ENCODE measurements at places on chromosomes 1 and 21. TPM values are rescaled to one million over a fixed set of nuclear protein-coding genes. Genes with fewer than 3 reads are reported as not detected.

- DNase-seq = no peak
Observed at GRCh38 chr1:81305997-81306452, 494.7 kb upstream of the ADGRL2 start.

The ACTL8 gene
- total RNA-seq = not detected

- no peak for DNase-seq
Observed at GRCh38 chr1:20229171-20229570, 42.9 kb upstream of the PLA2G2C start.

DNA sequence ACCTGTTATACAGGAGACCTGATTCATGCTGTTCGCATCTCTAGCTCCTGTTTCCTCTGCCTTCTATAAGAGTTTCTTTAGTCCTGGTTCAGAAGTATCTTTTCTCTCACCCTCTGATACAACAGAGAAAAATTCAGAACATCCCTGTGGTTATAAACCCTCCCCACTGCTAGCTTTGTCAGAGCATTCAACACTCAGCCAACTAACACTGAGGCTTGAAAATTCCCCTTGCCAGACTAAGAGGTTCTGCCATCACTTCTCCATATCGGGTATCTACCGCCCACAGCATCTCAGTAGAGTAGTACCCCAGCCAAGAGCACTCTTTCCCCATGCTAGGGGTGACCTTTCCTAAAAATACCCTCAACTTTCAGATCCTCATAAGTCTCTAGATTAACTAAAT lies 19.6 kb upstream of the PIK3R3 start:
- DNase-seq = no peak

DNA sequence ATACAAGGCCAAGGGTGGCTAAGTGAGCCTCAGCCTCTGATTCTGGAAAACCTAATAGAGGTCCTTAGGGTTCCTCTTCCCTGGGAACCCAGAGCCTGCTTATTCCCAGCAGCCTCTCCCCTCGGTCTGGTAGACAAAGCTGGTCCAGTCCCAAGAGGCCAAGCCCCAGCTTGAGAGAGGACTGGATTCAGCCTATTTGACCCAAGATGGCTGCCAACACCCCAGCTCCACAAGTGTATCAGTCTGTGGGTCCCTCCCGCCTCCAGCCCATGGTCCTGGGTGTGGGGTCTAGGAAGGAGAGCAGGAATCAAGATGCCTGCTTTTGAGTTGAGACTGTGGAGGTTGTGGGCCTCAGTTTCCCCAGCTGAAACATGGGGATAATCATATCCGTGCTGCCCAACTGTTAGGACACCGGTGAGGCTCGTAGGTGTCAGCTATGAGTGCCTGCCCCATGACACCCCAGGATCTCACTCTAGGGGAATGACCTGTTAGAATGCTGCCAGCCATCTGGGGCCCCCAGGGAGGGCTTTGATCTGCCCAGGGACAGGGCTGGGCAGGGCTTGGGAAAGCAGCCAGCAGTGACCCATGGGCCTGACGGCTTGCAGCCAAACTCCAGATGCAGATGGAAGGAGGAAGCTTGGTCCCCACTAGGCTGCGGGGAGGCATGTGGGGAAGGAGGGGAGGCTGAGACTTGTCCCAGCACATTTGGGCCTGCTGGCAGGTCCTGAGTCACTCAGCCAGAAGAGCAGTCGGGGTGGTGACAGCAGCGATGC lies 45.4 kb downstream of the NUAK2 start:
- no peak for DNase-seq

DNA sequence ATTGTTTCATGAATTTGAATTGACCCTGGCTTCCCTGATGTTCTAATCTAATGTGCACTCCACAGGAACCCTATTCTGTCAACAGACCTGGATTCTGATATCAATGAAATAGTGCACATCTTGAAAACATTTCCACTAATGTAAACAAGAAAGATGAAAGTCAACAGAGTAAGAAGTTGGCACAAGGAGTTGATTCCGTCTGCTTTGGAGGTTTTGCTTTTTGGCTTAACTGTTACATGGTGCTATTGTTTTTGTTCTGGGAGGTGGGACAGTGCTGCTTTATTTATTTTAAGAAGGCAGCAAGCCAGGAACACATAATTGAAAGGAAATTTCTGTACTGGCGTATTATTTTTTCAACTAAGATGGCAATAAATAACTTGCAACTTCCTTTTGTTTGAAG lies 73.3 kb downstream of the LEPR start:
- no peak for DNase-seq

DNA sequence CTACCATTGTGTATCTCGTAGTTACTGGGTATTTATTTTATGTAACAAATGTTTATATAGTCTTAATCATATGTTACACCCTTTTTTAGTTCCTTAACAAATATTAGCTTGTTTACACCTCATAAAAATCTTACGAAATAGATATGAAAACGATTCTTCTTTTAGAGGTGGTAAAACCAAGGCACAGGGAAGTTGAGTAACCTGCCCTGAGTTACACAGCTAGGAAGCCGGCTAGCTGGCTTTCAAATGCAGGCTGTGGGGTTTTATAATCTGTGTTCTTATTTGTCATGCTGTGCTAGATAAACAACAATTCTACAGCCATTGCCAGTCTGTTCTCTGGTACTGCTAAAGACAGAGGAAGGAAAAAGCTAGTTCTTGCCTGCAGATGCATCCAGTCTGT lies 109.6 kb downstream of the NOS1AP start:
- DNase-seq = no peak

The RIT1 gene
- total RNA-seq = 26.2 TPM

The NOC2L gene
- total RNA-seq = 39.0 TPM

GRCh38 chr1:87333692-87334347 lies 5.1 kb downstream of the LMO4 start:
- no peak for DNase-seq

DNA sequence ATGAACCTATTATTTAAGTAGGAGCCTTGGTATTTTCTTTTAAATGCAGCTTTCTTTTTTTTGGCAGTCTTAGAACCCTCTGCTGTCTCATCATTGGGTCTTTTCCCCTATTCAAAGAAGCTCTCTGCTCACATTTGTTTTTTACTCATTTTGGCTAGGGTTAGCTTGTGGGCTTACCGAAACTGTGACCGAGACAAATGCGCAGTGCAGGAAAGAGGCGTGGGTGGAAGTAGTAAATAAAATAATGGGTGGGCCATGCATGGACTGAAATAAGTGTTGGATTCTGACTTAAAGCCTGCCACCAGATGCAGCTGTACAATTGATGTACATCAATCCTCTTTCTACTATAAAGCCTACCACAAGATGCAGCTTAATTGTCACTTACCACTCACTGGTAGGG lies 14.7 kb downstream of the XPR1 start:
- DNase-seq = no peak

DNA sequence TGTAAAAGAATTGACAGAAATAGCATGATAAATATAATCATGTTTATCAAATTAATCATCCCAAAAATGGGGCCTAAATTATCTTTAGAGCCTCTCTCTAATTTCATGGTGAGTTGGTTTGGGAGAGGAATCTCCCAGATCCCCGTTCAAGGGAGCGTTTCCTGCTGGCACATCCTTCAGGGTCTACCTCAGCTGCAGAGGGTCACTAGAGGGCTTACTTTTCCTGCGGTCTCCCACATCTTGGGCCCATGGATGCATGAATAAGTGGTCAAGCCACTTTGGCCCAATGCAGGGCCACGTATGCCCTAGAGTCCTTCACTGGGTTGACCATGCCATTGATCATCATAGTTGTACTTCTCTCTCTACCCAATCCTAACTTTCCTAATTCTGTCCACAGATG lies 164.1 kb downstream of the USP25 start:
- no peak for DNase-seq

GRCh38 chr1:161258439-161259344 lies at the start of gene PCP4L1:
PCP4L1 (plus strand) TSS chr1:161258745; CDS start chr1:161258975, 230 bp downstream.
- no peak for DNase-seq

- DNase-seq = no peak
Observed at GRCh38 chr1:46757956-46758528, 39.1 kb upstream of the EFCAB14 start.

The NTMT2 gene
- 2.0 TPM for total RNA-seq

GRCh38 chr1:65490231-65491009 lies 70.0 kb downstream of the LEPR start:
- DNase-seq = no peak

The LINGO4 gene
- total RNA-seq = 0.43 TPM

GRCh38 chr1:200885623-200886402 lies 8.9 kb upstream of the INAVA start:
- DNase-seq = no peak

- peak; percentile 63 for DNase-seq
Observed at GRCh38 chr1:208029381-208030287, 118.7 kb upstream of the CD34 start.

DNA sequence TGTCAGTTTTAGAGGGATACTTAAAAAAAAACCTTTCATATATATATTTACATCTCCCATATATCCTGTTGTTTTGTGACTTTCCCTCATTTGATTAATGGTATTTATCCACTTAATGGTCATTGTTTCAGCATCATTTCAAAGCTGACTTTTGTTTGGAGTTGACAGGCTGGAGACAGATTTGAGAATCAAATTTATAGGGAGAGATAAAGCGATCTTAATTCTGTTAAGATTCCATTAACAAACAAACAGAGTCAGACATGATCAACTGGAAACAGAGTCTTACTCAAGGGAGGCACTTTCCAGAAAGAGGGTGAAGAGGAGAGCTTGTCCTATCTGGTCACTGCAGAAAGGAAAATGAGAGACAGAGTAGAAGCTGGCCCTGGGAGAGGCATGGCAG lies 283.4 kb downstream of the TTLL7 start:
- no peak for DNase-seq

- DNase-seq = no peak
Observed at GRCh38 chr1:215890438-215890837, 323.3 kb downstream of the KCTD3 start.

The TMPRSS2 gene
- not detected for total RNA-seq

The SPRR2D gene
- not detected for total RNA-seq

The TTC3 gene
- 62.1 TPM for total RNA-seq

- no peak for DNase-seq
Observed at GRCh38 chr1:95701450-95702173, 467.6 kb downstream of the RWDD3 start.

GRCh38 chr1:181485287-181486097 lies 2.2 kb downstream of the CACNA1E start:
- DNase-seq = peak; percentile 75

The TRIM67 gene
- total RNA-seq = 0.24 TPM

- no peak for DNase-seq
Observed at GRCh38 chr1:28663871-28664470, 4.6 kb upstream of the GMEB1 start.

DNA sequence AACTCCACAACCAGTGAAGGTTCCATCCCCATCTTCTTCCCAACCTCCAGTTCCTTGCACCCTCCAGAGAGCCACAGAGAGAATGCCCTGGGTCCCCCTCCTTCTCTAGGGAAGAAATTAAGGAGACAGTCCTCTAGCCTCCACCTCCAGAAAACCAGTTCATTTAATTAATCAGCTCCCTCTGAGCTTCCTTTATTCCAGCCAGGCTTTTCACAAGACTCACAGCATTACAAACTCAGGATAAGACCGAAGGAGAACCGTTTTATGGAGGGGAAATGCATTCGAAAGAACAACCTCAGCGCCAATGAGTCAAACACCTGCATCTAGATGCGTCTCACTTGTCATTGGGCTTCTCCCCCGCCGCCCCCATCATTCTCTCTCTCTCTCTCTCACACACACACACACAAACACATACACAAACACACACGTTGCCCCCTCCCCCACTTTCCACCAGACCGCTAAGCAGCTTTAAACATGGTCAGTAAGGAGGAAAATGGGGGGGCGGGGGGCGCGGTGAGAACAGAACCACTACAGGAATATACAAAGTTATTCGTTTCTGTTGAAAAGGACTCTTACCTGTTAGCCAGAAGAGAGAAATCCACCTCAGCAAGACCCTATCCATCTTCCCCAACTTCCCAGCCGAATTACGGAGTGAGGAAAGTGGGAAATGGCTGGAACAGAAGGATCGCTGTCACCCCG lies 544 bp downstream of the ILDR2 start:
- no peak for DNase-seq

GRCh38 chr1:224804220-224804619 lies 125.3 kb upstream of the DNAH14 start:
- DNase-seq = no peak

GRCh38 chr1:111992476-111992875 lies 3.0 kb upstream of the KCND3 start:
- no peak for DNase-seq

The EPHA8 gene
- total RNA-seq = not detected

All from cardiac septum (tissue), 1 donor.